ENCODE measurements at places on chromosomes 1 and 21.

DNA sequence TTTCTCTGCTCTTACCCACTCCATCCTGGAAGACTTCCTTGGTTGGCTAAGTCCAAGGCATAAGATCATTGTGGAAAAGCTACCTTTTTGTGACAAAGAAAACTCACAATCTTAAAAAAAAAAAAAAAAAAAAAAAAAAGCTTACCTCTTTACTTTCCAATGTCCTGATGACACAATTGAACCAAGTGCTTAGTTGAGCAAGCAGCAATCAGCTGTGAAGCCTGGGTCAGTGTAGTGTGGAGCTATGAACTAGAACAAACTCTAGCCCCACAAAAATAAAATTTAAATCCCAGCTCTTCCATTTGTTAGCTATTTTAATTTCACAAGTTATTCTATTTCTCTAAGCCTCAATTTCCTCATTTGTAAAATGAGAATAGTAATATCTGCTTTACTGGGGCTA, 647.6 kb downstream of the LMO4 start:
- no peak for DNase-seq

GRCh38 chr1:152768847-152769533, 6.0 kb upstream of the LCE1F start:
- DNase-seq: no peak

DNA sequence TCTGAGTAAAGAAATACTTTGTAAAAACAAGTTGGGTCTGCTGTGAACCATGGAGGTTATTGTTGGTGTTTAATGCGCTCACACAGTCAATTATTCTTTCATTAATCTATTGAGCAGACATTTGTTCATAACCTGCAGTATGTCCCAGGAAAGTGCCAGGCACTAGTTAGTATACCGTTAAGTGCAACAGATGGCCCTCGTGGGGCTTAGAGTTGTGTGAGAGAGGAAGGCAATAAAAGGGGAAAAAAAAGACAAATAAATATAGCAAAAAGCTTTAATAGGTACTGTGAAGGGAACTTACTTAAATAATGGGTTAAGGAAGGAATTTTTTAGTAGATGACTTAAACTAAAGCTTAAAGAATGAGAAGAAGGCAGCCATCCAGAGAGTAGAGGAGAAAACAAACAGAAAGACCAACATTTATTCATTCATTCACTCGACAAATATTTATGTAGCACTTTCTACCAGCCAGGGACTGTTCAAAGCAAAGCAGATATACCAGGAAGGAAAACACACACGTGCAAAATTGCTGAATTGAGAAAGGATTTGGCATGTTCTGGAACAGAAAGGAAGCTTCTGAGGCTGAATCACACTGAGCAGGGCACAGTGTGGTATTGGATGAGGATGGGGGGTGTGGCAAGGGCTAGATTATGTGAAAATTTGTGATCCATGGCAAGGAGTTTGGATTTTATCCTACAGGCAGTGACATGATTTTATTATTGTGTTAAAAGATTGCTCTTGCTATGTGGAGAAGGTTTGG, 296.1 kb upstream of the SGIP1 start:
- no peak for DNase-seq

DNA sequence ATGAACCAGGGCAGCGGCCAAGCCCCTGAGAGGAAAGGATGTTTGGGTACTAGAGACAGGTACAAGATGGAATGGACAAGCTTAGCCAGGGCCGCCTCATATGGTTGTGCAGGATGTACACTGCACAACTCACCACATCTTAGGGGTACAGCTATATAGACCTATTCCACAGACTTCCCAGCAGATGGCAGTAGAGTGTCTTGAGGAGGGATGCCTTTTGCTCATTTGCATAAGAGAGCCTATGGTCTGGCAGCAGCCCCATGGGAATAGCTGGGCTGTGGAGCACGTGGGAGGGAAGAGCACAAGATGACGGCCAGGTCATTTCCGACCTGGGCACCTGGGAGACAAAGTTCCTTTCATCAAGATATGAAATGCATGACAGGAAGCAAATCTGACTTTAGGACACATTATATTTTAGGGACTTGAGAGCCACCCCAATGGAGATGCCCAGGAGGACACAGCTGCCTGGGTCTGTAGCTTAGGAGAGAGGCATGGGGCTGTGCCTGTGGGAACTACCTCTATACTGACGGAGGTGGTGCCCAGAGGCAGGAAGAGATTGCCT, 215.5 kb downstream of the KCNJ6 start:
- no peak for DNase-seq

DNA sequence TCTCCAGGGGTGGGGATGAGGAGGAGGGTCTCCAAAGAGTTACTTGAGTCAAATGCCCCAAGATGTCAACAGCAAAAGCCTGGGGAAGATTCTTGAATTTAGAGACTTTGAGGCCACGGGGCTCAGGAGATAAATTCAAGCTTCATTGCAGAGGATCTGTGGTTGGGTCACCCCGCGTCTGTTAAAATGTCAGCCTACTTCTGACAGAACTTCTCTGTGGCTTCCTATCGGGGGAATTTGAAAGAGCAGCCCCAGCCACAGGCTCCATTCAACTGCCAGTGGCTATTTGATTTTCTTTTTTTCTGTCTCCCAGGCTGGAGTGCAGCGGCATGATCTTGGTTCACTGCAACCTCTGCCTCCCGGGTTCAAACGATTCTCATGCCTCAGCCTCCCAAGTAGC, 62.5 kb upstream of the EFHD2 start:
- peak; percentile 64 for DNase-seq

GRCh38 chr1:111509997-111510375, 6.6 kb upstream of the ADORA3 start:
- DNase-seq: no peak

- no peak for DNase-seq
Measured at GRCh38 chr1:224707843-224708725, 92.0 kb downstream of the CNIH3 start.

GRCh38 chr1:97834899-97835298, 85.9 kb downstream of the DPYD start:
- no peak for DNase-seq

DNA sequence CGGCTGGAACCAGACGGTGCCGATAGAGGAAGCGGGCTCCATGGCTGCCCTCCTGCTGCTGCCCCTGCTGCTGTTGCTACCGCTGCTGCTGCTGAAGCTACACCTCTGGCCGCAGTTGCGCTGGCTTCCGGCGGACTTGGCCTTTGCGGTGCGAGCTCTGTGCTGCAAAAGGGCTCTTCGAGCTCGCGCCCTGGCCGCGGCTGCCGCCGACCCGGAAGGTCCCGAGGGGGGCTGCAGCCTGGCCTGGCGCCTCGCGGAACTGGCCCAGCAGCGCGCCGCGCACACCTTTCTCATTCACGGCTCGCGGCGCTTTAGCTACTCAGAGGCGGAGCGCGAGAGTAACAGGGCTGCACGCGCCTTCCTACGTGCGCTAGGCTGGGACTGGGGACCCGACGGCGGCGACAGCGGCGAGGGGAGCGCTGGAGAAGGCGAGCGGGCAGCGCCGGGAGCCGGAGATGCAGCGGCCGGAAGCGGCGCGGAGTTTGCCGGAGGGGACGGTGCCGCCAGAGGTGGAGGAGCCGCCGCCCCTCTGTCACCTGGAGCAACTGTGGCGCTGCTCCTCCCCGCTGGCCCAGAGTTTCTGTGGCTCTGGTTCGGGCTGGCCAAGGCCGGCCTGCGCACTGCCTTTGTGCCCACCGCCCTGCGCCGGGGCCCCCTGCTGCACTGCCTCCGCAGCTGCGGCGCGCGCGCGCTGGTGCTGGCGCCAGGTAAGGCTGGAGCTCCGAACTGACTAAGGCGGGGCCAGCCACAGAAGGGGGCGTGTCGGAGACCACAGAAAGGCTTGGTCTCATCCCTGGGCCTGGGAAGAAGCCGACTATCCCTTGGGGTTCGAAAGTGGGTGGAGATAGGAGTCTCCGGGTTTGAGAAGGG, 486 bp downstream of the SLC27A3 start:
- DNase-seq: peak; percentile 93

- no peak for DNase-seq
Measured at GRCh38 chr1:224127925-224128819, 14.3 kb downstream of the FBXO28 start.

- DNase-seq: peak; percentile 10
Measured at GRCh38 chr21:44720170-44720569, 8.8 kb upstream of the TSPEAR start.

- DNase-seq: no peak
Measured at GRCh38 chr1:13763222-13763621, 63.2 kb downstream of the PRDM2 start.

DNA sequence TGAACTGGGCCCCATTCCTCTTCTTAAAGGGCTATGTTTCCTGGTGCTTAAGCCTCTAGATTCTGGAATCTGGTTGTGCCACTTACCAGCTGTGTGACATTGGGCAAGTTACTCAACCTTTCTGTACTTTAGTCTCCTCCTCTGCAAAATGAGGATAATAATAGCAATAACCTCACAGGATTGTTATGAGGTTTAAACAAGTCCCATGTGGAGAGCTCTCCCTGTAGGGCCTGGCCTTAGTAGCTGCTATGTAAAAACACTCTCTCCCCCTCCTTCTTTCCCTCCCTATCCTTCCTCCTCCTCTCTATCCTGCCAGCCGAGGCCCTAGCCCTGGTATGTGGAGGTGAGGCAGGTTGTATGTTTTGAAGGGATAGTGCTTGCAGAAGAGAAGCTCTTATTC, 8.2 kb upstream of the PEAR1 start:
- no peak for DNase-seq

DNA sequence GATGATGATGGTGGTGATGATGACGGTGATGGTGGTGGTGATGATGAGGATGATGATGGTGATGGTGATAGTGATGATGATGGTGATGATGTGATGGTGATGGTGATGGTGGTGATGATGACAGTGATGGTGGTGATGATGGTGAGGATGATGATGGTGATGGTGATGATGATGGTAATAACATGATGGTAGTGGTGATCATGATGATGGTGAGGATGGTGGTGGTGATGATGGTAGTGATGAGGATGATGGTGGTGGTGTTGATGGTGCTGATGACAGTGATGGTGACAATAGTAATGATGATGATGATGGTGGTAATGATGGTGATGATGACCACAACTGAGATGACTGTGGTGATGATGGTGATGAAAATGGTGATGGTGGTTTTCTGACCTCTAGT, 4.9 kb downstream of the ACTRT2 start:
- DNase-seq: no peak

- no peak for DNase-seq
Measured at GRCh38 chr1:204348722-204349121, 11.0 kb downstream of the PLEKHA6 start.

DNA sequence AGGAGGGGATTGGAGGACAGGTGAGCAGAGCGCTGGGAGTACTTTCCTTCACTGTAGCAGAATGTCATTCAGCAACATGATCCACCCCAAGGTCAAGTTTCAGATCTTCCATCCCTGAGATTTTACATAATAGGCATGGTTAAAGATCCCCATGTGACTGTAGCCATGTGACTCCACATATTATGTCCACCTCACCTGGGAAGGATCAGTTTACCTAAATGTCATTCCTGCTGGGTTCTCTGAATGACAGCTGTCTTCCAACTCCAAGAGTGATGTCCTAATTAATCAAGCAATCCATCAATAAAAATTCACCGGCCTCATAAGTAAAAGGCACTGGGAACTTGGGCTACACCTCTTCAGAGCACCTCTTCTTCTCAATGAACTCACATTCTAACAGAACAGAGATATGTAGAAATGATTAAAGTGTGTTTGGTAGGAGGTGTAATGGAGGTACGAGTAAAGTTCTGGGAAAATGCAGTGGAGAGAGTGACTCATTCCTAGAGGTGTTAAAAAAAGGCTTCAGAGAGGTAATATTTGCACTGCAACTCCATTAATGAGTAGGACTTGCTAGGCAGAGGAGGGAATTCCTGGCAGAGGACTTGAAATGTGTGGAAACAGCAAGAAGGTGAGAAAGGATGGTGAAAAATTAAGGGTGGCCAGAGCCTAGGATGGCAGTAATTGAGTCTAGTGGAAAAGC, 22.2 kb upstream of the MAPKAPK2 start:
- DNase-seq: no peak

DNA sequence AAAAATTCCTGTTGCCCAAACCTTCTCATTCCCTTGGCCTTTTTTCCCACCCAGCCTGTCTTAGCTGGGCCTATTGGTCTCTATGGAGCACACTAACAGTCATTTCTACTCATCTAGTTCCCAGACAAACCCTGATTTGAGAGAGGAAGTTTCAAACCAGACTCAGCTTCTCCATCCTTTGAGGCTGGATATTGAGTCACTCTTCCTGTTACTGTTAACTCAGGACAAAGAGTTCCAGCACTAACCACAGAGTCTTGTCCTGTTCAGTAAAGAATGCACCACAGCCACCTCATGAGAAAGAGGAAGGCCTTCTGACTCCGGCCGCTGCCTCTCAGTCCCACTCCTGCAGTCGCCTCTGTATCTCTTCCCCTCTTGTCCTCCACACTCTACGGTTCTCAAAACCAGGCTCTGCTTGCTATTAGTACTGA, 137.8 kb downstream of the PTPRC start:
- DNase-seq: no peak

DNA sequence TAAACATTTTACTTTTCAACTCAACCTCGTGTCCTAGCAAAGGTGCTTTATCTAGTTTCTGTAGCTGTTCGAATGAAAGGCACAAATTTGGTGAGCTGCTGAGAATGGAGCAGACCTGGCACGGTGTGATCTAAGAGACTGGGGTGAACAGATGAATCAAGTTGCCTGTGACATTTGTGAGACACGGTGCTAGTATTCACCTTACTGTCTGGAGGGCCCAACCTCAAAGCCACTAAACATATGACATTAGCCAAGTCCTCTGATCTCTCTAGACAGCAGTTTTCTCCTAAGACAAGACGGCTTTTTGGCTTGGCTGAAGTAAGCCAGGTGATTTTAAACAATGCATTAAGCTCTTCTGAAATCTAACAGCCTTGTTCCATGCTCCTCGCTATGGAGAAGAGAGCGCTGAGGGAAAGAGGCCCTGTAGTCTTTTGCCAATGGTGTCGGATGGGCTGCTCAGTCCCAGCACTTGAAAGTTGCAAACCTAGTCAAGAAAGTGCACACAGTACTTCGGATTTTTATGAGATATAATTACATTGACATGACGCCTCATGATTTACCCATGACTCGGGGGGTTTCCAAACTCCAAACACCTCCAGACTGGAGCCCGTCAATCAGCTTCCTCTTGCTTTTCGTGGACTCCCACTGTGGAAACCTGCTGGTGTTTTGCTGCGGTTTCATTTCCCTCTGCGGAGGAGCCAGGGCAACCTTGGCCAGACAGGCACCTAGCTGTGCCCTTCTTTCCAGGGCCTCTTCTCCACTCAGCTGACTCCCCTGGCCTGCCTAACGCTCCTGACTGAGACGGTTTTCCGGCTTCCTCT, 794 bp upstream of the TOR3A start:
- DNase-seq: no peak

DNA sequence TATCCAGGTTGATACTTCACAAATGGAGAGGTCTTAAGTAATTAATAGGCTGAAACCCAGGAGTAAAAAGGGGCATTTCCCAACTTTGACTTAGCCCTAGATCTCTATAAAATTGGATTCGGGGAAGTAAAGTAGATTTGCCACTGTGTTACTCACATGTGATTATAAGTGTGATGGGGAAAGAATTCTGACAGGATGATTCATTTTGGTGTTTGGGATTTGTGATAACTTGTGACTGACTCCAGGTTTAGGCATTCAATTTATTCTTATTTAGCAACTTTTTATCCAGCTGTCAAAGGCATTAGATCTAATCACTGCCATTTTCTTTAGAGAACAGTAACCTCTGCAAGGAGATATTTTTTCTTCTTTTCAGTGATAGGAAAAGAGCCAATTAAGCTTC, 175.5 kb downstream of the ASTN1 start:
- DNase-seq: no peak

All from natural killer cell treated with Interleukin-12 subunit alpha and Interleukin-12 subunit beta and Interleukin-15 and Interleukin-18, amount 100 ng/mL, for 72 hours (primary cell).